Stimulated activated CD8-positive, alpha-beta memory T cell treated with anti-CD3 and anti-CD28 coated beads, Interleukin-12 subunit alpha, Interleukin-12 subunit beta, amount 100 ng/mL, for 1 hour (primary cell): ENCODE measurements at places on chromosomes 11 and 22.

GRCh38 chr11:10892250-10892649 is 34.4 kb upstream of the ZBED5 start:
- DNase-seq, result no peak

GRCh38 chr11:75839851-75840250 is 24.8 kb downstream of the UVRAG start:
- no peak for DNase-seq

DNA sequence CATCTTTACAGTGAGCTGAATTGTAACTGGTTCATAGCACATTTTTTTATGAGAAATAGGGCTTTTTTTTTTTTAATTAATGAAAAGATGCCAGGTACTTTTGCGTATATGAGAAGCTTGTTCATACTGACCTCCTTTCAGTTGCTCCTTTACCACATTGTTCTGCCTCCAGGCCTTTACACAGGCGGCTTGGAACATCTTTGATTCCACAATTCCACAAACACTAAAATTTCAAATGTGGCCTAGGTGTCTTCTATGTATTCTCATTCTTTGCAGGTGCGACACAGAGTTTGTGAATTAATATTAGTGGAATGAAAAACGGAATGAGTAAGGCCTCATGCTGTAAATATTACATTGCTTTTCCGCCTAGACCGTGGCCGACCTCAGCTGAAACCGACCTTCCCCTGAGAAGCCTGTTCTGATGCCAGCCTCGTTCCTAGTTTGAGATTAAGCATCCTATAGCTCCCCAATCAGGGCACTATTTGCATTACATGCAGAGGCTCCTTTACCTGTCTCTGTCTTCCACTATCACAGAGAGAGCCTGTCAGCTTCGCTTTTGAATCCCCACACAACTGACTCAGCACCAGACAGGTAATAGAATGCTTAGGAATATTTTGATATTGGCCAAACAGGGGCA is 125.8 kb downstream of the LDLRAD3 start:
- DNase-seq, result no peak

- no peak for DNase-seq
Measured at GRCh38 chr22:49044091-49044490, 783.6 kb downstream of the BRD1 start.

DNA sequence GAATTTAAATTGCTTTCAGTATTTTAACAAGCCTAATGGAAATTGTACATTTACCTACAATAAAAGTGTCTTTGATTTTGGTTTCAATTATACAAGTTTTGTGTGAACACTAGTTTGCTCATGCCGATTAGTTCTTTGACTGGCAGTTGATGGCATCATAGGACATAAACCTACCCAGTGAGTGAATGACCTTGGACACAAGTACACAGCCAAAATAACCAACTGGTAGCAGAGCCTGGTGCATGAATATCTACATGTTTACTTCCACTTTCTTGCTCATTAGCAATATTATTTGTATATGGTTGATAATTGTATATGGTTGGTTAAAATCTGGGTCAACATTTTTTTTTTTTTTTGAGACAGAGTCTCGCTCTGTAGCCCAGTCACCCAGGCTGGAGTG is 37.8 kb downstream of the STIM1 start:
- DNase-seq, result no peak

GRCh38 chr22:40004836-40005235 is 10.1 kb downstream of the FAM83F start:
- no peak for DNase-seq

DNA sequence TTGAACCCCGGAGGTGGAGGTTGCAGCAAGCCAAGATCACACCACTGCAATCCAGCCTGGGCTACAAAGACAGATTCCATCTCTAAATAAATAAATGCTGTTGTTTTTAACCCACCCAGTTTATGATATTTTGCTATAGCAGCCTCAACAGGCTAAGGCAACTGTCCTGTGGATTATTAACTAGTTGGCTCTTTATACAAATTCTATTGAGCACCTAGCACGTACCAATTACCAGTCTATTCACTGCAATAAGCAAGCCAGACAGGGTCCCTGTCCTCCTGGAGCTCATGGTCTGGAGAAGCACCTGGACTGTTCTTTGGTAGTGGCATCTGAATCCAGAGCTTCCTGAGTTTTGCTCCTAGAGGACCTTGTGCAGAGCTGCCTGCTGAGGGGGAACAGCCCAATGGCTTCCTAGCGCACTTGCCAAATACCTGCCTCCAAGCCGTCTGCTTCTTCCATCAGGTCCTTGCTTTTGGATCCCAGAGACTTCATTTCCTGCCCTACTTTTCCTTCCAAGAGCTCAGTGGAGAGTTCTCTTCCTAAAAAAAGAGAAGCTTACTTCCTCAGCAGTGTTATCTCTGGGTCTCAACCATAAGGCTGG is 49.9 kb upstream of the MICAL2 start:
- no peak for DNase-seq

DNA sequence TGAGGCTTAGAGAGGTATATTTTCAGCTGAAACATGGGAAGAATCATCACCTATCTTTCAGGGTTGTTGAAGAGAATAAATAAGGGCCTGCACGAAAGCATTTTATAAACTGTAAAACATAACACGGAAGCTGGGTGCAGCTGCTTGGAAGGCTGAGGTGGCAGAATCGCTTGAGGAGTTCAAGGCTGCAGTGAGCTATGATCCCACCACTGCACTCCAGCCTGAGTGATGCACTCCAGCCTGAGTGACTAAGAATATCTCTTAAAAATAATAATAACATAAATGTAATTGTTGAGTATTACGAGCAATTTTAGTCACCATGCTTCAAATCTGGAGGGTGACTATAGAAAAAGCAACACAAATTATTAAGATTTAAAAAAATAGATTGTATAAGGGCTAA is 16.3 kb downstream of the RBFOX2 start:
- DNase-seq, result no peak

DNA sequence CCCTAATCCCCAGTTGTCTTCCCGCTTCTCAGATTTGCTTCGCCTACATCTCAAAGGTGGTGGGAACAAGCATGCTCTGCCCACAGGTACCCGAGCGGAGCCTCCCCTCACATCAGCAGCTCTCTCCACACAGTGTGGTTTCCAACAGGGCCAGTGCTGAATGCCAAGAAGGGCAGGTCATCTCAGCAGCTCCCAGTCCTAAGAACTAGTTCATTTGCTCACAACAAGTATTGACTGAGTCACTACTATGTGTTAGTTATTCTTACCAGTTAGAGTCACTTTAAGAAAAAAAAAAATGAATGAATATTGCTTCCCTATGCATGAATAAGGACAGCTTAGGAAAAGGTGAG is 66.2 kb downstream of the THAP12 start:
- DNase-seq, result no peak
